ENCODE measurements at places on chromosomes 11 and 22.

DNA sequence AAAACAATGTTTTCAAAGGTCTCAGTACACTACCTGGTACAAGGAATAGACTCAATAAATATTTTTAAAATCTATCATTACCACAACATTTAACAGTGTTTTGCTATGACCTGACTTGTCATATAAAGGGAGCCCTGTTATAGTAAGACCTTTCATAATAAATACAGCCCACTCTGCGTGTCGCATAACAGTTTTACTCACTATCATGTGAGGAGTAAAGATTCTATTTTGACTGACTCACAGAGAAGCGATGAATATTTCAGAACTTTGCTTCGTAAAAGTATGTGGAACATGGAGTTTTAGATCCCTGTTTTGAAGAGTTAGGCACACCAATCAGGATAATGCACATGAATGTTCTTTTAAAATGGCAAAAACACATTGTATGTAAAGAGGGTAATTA lies 531.2 kb downstream of the KCNA4 start:
- no peak for DNase-seq

- DNase-seq: no peak
These were observed 2.9 kb downstream of the PGR start for GRCh38 chr11:101126551-101127196.

DNA sequence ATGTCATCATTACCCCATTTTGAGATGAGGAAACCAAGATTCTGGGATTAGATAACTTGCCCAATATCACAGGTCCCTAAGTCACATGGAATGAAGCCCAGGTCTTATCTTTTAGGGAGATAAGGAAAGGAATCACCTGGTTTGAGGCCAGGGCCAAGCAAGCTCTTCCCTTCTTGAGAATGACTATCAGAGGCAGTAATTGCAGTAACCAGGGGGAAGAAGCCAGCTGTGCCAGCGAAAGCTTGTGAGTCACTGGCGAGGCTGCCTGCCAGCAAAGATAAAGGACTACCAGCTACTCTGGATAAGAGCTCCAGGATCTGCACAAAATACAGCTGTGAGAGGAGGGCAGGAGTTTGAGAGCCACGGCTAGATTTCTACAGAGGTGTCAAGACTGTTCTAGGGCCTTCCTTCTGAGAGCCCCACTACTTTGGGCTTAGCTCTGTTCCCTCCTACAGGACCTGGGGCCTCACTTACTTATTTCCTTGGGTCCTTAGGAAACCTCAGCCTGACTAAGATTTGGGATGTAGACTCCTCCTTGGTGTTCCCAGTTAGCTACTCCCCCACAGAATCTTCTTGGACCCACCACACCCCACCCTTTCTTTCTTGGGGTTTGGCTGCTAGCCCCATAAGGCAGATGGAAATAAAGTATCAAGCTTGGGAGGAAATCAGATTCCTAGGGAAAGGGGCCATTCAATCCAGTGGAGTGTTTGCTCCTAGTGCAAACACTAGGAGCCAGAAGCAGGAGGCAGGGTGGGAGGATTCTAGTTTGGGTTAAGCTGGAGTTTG lies 9.7 kb upstream of the CCKBR start:
- no peak for DNase-seq

GRCh38 chr11:77418971-77419597 lies 54.8 kb downstream of the PAK1 start:
- DNase-seq: no peak

- DNase-seq: no peak
These were observed 3.7 kb downstream of the PRDM10 start for GRCh38 chr11:129998905-129999304.

GRCh38 chr11:19327280-19327679 lies 86.5 kb upstream of the E2F8 start:
- no peak for DNase-seq

- no peak for DNase-seq
These were observed 944.3 kb downstream of the BRD1 start for GRCh38 chr22:48883211-48883960.

GRCh38 chr11:80196932-80197554 lies 756.2 kb upstream of the TENM4 start:
- no peak for DNase-seq

DNA sequence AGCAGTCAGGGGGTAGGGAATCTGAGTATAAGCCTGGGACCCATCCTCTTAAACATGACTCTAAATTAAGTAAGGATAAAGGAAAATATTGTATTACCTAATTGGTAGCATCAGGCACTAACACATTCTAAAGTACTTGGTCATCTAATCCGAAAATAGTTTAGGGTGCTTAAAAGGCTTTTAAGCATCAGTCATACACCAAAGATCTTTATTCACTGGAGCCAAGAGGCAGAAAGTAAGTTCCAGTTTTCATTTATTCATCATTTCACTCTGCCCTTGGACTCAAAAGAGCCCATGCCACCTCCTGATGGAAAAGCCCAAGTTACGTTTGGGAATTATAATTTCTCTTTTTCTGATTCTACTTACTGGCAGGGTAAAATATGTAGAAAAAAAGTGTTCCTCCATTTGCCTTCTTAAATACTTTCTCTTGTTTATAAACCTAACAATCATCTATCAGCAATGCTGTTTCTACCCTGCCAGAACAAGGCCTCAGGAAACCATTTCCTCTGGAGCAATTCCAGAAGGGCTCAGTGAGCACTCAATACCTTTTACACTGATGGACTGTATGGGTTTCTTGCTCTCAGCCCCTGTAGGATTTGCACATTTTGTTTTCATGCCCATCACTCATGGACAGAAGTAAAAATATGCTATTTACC lies 120.1 kb upstream of the SLC5A12 start:
- DNase-seq: no peak

- DNase-seq: no peak
These were observed 870.3 kb downstream of the TBC1D22A start for GRCh38 chr22:47632701-47633100.

- no peak for DNase-seq
These were observed 14.0 kb downstream of the CLMP start for GRCh38 chr11:123181075-123181474.

DNA sequence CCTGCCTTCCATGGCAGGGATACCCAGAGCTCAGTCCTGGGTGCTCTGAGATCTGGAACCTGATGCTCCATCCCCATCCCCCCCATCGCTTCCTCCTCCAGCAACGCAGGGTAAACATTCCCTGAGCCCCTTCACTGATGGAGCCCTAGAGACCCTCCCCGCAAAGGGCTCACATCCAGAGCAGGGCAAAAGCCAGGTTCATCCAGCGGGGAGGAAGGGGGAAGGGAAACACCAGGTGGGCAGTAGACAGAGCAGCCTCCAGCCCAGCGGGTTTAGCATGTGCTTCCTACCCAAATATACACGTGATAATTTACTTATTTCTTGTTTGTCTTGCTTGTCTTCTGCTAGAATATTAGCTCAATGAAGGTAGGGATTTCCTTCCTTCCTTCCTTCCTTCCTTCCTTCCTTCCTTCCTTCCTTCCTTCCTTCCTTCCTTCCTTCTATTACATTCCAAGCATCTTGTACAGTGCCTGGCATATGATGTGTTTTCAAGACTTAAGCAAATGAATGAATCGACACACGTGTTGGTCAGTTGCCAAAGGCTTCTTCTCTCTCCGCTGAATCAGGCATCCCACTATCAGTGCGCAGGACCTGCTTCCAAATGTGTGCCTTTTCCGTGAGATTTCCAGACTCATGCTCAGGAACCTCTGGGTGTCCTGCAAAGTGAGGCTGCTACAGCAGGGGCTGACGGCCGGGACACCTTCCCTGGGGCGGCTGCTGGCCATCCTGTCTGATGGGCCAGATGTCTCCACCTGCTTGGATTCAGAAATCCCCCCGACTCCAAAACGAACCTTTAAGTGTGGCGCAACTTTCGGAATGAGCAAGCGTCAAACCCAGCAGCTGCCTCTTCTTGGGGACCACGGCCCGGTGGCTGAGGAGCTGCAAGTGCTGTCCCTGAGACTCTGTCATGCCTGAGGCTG lies 955.1 kb downstream of the BRD1 start:
- DNase-seq: no peak

DNA sequence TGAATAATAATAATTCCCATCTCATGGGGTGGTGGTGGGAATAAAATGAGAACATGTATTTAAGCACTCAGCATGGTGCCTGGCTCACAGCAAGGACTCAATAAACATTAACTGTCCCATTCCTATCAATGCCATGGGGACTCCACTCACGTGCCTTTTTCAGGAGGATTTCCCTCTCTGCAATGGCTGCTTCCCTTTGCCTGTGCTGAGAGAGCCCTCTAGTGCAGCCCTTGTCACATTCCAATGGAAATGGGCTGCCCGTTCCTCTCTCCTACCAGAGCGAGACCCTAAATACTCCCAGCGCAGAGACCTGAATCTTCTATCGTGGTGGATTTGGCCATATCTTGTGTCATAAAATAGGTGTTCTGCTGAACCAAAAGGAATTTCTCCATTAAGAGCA lies 621.5 kb upstream of the B3GAT1 start:
- no peak for DNase-seq

- no peak for DNase-seq
These were observed 118.9 kb downstream of the PLEKHA7 start for GRCh38 chr11:16895306-16895705.

DNA sequence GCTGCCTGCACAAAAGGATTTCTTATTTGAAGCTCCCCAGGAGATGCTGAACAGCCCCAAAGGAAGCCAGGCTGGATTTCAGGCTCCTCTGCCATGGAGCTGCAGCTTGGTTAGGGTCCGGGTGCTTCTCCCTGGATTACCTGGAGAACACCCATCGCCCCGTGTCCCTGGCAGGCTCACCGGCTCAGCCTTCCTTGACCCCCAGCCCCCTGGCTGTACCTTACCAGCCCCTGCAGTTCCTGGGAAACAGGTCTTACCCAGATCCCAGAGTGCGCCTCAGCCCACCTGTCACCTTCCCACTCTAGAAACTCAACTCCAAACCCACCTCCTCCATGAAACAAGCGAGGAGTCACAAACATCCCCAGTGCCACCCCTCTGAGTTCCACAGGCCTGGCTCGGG lies 45.3 kb upstream of the CD5 start:
- DNase-seq: no peak

DNA sequence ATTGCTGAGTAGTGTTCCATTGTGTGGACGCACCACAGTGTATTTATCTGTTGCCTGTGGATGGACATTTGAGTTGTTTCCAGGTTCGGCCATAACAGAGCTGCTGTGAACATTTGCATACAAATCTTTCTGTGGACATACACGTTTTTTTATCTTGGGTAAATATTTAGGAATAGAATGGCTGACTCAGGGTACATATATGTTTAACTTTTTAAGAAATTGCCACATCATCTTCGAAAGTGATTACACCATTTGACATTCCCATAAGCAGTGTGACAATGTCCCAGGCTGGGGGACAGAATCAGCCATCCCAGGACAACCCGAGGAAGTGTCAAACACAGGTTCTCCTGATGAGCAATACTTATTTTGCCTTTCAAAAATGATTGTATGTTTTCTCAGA lies 87.9 kb downstream of the OSBP2 start:
- no peak for DNase-seq

DNA sequence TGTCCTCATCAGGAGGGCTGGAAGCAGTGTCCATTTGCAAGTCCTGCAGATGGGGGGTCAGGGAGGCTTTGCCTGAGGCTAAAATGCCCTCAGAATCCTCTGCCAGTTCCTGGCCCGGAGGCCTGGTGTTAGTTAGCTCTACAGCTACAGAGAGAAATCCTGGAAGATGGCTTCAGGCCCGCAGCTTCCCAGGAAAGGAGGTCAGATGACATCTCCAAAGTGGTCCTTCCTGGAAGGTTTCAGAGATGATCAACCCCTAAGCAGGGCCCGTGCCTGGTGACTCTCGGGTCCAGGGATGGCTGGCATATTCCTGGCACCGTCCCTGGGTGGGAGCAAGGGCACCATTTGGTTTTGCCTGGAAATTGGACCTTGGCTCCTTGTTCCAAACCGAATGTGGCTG lies 959.1 kb downstream of the BRD1 start:
- no peak for DNase-seq

DNA sequence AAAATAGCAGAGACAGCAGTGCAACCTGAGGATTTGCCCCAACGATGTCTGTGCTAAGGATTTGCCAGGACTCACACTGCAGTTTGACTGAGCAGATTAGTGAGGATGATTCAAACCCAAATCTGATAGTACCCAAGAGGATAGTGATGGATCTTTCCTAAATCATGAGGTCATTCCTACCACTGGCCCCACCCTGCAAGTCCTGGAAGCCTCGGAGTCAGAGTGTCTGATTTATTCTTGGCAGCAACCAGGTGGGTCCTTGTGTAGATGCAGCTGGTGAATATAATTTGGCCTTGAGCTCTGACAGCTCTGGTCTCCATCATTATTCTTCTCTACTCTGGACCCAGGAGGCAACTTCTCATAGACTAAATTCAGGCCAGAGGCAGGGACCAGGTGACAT lies 179.3 kb upstream of the RAG2 start:
- no peak for DNase-seq

DNA sequence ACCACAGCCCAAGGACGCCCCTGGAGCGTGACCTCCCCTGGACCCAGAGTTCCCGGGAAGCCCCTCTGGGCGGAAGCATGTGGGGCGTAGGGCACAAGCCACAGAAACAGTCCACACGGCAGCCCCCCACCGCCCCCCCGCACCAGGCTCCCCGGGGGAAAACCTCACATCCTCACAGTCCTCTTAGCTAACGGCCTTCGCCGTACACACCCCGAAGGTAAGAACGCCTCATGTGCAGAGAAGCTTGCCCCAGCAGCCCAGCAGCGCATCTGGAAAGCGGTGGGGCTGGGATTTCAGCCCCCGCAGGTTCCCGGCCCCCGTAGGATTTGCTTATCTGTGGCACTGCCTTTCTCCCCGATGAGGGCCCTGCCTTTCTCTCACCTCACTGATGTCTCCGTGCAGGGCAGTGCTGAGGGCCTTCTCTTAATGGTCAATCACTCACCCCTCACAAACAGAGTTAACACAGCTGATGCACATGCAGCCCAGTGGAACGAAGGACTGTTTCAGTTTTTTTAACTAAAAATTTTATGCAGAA lies 309.2 kb downstream of the BRD1 start:
- no peak for DNase-seq

DNA sequence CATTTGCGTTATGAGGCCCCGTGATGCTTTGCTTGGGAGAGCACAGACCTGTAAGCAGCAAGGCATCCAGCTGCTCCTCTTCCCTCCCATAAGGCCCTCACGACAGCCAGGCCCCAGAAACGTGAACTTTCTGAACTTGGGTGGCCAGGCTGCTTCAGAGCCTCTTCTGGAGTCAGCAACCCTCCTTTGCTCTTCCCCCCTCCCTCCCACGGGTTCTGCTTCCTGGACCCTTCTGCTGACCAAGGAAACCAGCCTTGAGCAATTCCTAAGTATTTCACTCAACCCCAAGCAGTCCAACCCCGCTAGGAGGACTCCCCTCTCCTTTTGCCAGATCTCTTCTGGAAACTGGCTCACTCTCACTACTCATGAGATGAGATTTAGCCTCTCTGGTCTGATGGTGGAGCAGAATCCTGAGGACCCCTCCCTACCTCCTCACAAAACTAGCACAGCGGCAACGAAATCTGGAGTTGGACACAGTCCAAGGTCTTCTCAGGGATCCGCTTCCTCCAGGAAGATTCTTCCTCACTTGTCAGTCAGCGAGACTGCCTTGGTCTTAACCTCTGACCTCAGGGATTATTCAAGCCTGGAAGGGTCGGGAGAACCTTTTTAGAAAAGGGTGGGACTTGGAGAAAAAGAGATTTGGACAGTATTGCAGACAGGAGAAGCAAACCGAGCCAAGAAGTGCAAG lies 86.2 kb downstream of the UBASH3B start:
- no peak for DNase-seq
